ENCODE measurements at places on chromosomes 11 and 22.

DNA sequence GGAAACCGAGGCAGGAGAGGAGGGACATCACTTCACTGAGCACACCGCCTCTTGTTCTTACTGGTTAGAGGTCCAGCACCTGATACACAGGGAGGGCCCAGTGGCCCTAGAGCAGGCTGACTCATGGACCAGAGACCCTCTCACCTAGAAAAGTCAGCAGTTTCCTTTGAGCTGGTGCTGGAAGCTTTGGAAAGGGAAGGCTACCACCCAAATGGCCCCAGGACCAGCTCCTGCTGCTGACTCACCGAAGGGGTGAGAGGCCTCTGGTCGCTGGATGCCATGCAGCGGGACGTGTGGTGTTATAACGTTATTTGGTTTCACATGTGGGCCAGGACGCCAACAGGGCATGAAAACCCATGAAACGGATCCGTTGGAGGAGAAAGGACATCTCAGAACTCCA lies 3.8 kb downstream of the NADSYN1 start:
- no peak for DNase-seq

DNA sequence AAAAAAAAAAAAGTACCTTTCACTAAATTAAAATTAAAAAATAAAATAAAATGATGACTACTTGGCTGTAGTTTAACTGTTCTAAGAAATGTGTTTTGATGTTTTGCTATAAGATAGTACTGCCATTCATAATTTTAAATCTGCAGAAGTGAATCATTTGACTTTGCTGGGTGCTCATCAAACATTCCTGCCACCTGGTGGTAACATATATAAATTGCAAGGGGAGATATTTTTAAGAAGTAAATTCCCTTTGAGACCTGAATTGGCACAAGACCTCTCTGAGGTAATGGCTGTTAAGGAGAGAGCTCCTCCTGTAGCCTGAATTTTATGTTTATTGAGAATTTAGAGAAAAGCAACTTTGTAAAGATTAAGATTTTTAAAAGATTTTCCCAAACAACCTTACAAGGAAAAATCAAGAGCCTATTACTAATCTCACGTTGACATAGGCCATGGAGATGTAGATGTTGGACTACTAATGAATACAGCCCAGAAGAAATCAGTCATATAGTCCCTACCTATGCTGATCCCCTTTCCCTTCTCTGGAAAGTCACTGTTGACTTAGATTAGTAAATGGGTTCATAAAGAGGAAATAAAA lies 11.9 kb upstream of the NARS2 start:
- peak; percentile 24 for DNase-seq

DNA sequence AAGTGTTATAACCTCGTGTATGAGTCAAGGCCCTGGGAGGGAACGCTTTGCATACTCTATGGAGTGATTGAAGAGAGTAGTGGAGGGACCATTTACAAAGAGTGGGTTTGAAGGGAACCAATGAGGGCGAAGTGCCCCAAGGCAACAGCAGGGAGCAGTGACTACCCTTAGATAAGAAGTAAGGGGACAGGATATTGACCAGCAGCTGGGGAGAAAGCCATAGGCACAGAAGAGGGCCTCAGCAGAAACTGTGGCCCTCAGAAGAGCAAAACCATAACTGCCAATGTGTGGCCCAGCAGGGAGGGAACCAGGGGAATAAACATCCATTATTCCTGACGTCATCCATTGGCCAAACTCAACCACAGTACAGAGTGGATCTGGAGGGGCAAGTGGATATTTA lies 24.7 kb downstream of the PARVA start:
- peak; percentile 44 for DNase-seq

- no peak for DNase-seq
These were observed 83.7 kb downstream of the CDKN1C start for GRCh38 chr11:2801711-2802388.

DNA sequence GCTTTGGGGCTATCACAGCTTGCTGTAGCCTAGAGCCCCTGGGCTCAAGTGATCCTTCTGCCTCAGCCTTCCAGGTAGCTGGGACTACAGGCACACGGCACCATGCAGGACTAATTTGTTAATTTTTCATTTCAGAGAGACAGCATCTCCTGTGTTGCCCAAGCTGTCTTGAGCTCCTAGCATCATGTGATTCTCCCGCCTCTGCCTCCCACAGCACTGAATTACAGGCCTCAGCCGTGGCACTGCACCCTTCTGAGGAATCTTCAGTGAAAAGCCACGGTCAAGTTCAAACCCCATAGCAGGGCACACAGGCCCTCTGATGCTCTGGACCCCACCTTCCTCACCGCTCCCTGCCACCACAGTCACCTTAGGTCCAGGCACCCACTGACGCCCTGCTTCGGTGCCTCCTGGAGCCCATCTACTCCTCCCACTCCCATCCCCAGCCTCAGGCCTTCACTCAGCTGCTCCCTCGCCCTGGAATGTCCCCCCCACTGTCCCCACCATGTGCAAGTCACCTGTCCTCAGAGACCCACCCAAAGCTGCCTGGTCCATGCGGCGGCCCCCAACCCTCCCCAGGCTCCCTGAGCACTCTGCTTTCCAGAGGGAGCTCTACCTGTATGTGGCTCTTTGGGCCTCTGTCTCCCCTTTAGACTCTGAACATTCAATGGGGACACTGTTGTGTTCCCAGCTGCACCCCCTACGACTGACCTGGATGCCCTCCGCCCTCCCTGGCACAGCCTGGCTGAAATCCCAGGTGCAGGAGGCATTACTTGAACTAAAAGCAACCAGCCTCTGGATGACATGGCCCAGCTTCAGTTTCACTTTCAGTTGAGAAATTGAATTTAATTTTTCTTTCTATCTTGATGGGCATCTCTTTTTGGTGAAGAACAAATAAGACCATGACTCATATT lies 1.6 kb downstream of the APOL2 start:
- DNase-seq: no peak

GRCh38 chr22:36029406-36029755 lies 757 bp upstream of the RBFOX2 start:
- no peak for DNase-seq

DNA sequence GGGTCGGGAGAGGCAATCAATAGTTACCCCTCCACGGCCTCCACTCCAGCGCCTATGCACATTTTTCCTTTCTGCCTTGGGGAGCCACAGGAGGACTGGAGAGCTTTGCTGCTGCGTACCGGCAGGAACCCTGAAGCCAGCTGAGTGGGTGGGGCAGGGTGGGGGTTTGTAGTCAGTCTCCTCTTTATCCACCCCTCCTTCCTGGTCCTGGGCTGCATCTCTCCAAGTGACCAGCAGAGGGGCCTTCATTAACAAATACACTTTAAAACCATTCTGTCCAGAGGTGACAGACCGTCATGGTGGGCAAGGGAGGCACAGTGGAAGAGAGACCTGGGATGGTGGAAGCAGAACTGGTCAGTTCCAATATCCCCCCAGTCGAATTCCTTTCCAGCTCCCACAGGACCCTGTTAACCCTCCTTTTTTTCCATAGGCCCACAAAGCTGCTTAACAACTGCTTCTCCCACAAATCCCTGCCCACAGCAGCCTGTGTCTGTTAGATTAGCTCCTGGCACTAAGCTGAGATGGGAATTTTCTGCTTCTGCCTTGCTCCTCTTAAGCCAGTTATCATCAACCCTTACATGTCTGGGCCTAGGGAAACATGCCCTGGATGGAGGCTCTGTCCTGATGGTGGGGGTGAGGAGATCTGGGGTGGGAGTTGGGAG lies 3.9 kb upstream of the ABCG4 start:
- DNase-seq: peak; percentile 77

DNA sequence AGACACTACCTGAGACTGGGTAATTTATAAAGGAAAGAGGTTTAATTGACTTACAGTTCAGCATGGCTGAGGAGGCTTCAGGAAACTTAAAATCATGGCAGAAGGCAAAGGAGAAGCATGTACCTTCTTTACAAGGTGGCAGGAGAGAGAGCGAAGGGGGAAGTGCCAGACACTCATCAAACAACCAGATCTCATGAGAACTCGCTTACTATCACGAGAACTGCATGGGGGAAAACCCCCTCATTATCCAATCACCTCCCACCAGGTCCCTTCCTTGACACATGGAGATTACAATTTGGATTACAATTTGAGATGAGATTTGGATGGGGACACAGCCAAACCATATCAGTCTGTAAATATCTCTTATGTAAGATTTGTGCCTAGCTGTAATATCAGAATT lies 50.9 kb upstream of the ATXN10 start:
- no peak for DNase-seq

DNA sequence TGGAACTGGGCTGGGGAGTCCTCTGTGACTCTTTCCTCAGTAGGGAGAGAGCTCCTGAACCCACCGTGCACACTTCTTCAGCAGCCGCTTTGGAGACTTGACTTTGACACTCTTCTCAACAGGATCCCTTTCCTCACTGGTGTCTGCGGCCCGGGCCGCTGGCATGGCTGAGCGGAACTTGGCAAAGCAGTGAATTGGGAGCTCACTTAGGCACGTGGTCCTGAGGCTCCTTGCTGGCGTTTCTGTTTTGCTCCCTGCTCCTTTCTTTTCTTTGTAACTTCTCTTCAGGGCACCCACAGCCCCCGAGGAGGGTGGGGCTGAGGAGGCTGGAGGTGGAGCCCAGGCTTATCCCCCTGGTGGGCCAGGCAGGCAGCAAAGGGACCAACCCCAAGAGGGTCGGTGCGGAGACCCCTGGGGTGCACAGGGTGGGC lies 8.4 kb upstream of the KCNQ1OT1 start:
- DNase-seq: no peak

- no peak for DNase-seq
These were observed 76.0 kb downstream of the MYEOV start for GRCh38 chr11:69369945-69370344.

- peak; percentile 52 for DNase-seq
These were observed 73.1 kb downstream of the CDKN1C start for GRCh38 chr11:2812371-2812991.

DNA sequence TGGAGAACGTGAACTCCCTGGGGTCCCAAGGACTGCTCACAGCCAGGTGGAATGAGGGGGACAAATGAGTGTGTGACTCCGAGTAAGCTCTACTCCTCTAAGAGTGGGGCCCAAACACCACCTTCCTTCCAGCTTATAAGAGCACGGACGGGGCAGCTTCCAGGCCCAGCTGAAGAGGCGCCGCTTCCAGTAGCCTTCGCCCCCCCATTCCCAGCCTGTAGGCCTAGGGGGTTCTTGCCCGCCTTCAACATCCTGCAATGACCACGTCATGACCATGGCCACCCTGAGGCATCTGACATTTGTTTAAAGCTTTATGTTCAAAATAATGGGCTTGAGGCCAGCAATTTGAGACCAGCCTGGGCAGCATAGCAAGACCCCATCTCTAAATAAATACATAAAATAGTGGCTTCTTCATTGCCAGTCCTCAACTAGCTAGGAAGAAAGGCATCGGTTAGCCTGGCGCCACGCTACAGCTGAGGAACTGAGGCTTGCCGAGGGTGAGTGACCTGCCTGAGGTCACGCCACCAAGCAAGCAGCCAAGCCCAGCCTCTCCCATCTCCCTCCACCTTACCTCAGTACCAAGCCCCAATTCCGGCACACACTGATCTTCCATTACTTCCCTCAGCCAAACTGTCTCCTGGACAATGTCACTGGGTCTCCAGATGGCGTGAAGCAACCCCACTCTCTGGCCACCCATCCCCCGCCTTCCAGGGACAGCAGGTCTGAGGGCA lies 7.8 kb upstream of the TNFRSF13C start:
- no peak for DNase-seq

- no peak for DNase-seq
These were observed 501.1 kb downstream of the BRD1 start for GRCh38 chr22:49326558-49326957.

- DNase-seq: peak; percentile 44
These were observed 2.4 kb downstream of the TRIM44 start for GRCh38 chr11:35664977-35665441.

GRCh38 chr11:66891851-66892660 lies 35.2 kb downstream of the LRFN4 start:
- DNase-seq: peak; percentile 93

GRCh38 chr22:35899736-35900135 lies 128.9 kb downstream of the RBFOX2 start:
- no peak for DNase-seq

GRCh38 chr22:38032681-38033521 lies 24.3 kb upstream of the PICK1 start:
- peak; percentile 54 for DNase-seq
